ENCODE measurements at places on chromosomes 2 and 18.

DNA sequence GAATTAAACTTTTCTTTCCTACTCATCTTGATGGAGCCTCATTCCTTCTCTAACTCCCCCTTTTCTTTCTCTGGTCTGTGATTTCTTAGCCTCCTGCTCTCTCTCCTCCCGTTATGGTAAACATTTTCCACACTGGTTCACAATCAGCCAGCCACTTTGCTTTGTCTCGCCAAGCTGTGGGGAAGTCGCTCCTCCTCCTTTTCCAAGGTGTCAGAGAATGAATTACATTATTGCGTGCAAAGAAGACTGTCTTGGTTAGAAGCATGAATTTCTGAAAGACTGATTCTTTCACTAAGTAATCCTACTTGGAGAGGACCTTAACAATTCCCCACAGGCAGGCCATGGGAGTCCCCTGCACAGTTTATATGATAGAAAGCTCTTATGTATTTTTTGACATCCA, 46.1 kb downstream of the RASGRP3 start:
- no peak for DNase-seq

DNA sequence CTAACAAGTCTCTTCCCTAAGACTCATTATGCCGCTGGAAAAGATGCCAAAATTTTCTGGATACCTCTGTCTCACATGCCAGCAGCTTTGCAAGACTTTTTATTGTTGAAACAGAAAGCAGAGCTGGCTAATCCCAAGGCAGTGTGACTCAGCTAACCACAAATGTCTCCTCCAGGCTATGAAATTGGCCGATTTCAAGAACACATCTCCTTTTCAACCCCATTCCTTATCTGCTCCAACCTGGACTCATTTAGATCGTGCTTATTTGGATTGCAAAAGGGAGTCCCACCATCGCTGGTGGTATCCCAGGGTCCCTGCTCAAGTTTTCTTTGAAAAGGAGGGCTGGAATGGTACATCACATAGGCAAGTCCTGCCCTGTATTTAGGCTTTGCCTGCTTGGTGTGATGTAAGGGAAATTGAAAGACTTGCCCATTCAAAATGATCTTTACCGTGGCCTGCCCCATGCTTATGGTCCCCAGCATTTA, 26.3 kb downstream of the DHRS9 start:
- DNase-seq, result no peak

DNA sequence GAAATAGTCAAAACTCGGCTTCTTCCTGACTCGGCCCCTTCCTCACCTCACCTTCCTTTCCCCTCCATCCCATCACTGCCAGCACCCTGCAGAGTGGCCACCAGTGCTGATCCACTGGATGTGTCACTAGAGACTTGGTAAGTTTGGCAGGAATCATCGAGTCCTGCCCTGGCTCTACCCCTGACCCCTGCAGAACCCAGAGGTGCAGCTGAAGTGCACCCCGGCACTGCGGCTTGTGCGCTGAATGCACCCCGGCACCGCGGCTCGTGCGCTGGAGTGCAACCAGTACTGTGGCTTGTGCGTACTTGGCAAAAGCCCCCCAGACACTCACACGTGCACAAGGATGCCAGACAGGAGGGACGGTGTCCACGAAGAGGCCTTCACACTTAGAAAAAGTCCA, 206.5 kb downstream of the SNTG2 start:
- no peak for DNase-seq

DNA sequence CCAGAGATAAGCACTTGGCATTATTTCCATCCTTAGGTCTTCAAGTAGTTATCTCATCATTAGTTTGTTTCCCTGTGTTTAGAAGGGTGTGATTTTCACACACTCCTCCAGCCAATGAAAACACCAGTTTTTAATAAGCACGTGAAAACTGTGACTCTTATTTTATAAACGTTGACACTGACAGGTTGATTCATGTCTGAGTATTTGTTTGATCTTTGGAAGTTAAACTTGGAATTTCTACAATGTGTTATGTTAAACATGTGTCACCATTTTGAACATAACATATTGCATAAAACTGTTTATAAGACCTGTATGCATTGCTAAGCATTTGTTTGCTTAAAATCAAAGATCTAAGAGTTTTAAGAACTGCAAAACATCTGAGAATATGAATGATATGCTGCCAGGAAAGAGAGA, 27.6 kb downstream of the SLC40A1 start:
- no peak for DNase-seq

GRCh38 chr2:101714118-101714517, 16.6 kb downstream of the MAP4K4 start:
- DNase-seq, result no peak

GRCh38 chr2:135798275-135798705, 38.7 kb downstream of the LCT start:
- no peak for DNase-seq

Data from GM06990 (cell line).